ENCODE measurements at places on chromosomes 3 and 15. TPM values are rescaled to one million over a fixed set of nuclear protein-coding genes. Genes with fewer than 3 reads are reported as not detected.

The DNAJC19 gene
- 24.0 TPM for total RNA-seq

The ANKRD63 gene
- not detected for total RNA-seq

The FRMD5 gene
- total RNA-seq = 14.2 TPM

The GPR15 gene
- not detected for total RNA-seq

The DNASE1L3 gene
- not detected for total RNA-seq

The POMGNT2 gene
- total RNA-seq = 7.7 TPM

The FBXW12 gene
- not detected for total RNA-seq

The FETUB gene
- not detected for total RNA-seq

The LYSMD2 gene
- 2.7 TPM for total RNA-seq

The LPCAT4 gene
- 12.9 TPM for total RNA-seq

The GOLGA8G gene
- total RNA-seq = not detected

The SKOR1 gene
- total RNA-seq = 0.19 TPM

The ZIC4 gene
- total RNA-seq = 0.06 TPM

The ACAA1 gene
- 47.3 TPM for total RNA-seq

The TGM4 gene
- total RNA-seq = not detected

The CPNE4 gene
- not detected for total RNA-seq

The DYNLT2B gene
- total RNA-seq = 11.1 TPM
